Hindlimb muscle (tissue), 1 donor: ENCODE measurements at places on chromosomes 7 and 10. TPM values are rescaled to one million over a fixed set of nuclear protein-coding genes. Genes with fewer than 3 reads are reported as not detected.

PTF1A gene
- not detected for polyA plus RNA-seq

CC2D2B gene
- polyA plus RNA-seq, result 0.54 TPM

OPALIN gene
- not detected for polyA plus RNA-seq

ZNF518A gene
- 21.5 TPM for polyA plus RNA-seq

SSC4D gene
- 0.85 TPM for polyA plus RNA-seq

CALN1 gene
- 1.8 TPM for polyA plus RNA-seq

PLCE1 gene
- 53.4 TPM for polyA plus RNA-seq

HABP2 gene
- polyA plus RNA-seq, result 0.10 TPM

ZNF503 gene
- 9.7 TPM for polyA plus RNA-seq

EFCAB10 gene
- 0.93 TPM for polyA plus RNA-seq

ZCCHC24 gene
- 82.0 TPM for polyA plus RNA-seq

TBX20 gene
- not detected for polyA plus RNA-seq

PYROXD2 gene
- polyA plus RNA-seq, result 27.4 TPM

AGR2 gene
- 6.5 TPM for polyA plus RNA-seq

GAD2 gene
- not detected for polyA plus RNA-seq

SLC13A1 gene
- polyA plus RNA-seq, result not detected

PHKG1 gene
- polyA plus RNA-seq, result 55.4 TPM

ZNF735 gene
- not detected for polyA plus RNA-seq

NEUROG3 gene
- not detected for polyA plus RNA-seq

PNLIPRP2 gene
- polyA plus RNA-seq, result not detected

CEP55 gene
- polyA plus RNA-seq, result 6.0 TPM

HMX2 gene
- polyA plus RNA-seq, result not detected

ELN gene
- 87.1 TPM for polyA plus RNA-seq

TSPAN33 gene
- 47.4 TPM for polyA plus RNA-seq

KCND2 gene
- polyA plus RNA-seq, result 0.83 TPM

ITPRID1 gene
- 0.61 TPM for polyA plus RNA-seq

VCL gene
- polyA plus RNA-seq, result 164 TPM
